NAMALWA (cell line): ENCODE measurements at places on chromosomes 3 and 15.
A peak's percentile ranks its signal among the peaks of the same experiment; 100 is the strongest.

DNA sequence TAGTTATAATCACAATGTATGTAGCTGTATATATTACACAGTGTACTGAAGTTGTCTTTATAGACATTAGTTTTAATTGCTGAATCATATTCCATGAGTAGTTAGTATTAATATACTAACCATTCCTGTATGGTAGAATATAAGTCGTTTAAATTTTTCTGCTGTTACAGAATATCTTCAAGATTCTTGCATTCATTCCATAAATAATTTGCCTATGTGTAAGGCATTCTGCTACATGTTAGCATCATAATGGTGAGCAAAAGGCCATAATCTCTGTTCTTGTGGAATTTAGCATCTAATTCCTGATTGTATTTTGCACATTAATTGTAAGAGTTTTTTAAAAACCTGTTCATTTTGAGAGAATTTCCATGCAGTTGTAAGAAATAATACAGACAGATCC lies 14.1 kb downstream of the GYG1 start:
- DNase-seq: no peak

- DNase-seq: peak; percentile 47
Observed at GRCh38 chr3:128784232-128784631, 58.2 kb downstream of the RAB7A start.

DNA sequence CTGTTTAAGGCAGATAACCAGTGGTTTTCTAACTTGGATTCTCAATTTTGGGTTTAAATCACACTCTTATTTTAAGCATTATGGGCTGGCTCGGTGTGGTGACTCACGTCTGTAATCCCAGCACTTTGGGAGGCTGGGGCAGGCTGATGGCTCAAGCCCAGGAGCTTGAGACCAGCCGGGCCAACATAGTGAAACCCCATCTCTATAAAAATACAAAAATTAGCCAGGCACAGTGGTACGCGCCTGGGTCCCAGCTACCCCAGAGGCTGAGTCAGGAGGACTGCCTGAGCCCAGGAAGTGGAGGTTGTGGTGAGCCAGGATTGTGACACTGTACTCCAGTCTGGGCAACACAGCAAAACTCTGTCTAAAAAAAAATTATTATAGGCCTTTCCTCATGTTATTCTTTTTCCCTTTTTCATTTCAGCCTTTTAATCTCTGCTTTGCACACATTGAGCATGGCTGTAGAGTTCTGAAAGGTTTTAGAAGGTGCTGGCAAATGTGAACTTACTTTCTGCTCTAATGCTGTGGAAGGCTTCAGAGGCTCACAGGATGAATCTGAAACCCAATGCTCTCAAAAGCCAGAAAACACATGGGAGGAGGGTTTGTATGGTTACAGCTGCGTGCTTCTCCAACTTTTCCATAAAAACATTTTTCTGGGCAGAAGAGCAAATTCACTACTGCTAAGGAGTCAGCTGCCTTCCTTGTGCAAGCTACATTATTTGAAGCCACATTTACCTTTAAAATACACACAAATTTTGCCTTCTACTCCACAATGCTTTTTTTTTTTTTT lies 32.5 kb downstream of the CHAC1 start:
- no peak for DNase-seq

- peak; percentile 62 for DNase-seq
Observed at GRCh38 chr3:150528354-150528797, 17.9 kb downstream of the SERP1 start.

DNA sequence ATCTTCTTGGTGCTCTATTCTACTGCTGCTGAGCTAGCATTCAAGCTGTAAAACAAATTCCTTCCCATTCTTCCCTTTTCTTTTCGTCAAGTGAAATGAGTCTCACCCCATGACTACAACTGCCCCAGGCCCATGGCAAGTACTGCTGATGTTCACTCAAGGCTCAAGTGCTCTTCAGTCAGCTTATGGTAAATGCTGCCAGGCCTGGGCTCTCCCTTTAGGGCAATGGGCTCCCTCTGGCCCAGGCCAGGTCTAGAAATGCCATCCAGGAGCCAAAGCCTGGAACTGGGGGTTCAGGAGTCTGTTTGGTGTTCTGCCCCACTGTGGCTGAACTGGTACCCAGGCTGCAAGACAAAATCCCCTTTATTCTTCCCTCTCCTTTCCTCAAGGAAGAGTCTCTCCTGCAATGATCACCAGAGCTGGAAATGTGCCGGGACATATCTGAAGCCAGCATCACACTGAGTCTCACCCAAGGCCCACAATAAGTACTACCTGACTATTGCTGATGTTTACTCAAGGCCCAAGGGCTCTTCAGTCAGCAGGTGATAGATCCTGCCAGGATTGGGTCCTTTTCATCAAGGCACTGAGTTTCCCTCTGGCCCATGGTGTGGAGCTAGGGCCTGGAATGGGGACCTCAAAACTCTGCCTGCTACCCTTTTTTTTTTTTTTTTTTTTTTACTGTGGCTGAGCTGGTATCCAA lies 205.0 kb upstream of the STAC start:
- DNase-seq: no peak

DNA sequence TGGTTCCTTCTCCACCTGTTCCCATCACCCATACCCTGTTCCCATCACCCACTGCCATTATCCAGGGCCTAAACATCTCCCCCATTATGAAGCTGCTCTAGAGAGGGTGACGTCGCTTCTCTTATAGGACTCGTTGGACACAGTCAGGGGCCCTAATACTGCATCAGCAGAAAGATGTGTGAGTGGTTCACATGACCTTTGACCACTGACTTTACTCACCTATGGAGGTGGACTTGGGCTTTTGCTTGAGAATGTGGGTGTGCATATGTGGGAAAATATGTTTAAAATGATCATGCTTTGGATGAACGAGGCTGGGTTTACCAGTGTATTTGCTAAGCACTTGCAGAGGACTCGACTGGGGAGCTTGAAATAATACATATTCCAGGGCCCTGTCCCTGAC lies 26.8 kb downstream of the RBP2 start:
- DNase-seq: no peak

GRCh38 chr3:134711284-134711683 lies 60.5 kb upstream of the KY start:
- no peak for DNase-seq

- no peak for DNase-seq
Observed at GRCh38 chr3:78887547-78888011, 880.2 kb downstream of the ROBO1 start.

- DNase-seq: no peak
Observed at GRCh38 chr3:41932464-41932863, 29.4 kb downstream of the ULK4 start.

DNA sequence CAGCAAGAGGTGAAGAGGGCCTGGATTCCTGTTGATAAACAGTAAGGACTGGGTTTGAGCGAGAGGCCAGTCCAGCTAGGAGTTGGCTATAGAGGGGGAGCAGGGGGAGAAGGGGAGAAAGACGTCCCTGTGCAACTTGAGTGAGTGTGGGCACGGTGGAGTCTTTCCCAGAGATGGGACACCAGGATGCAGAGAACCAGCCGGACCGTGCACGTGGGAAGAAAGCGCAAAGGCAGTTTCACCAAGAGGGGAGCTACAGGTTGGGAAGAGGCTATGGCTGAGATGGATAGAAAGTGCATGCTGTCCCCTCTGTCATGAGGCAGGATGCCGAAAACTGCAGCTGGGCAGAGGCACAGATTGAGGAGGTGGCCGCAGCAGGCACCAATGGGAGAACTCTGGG lies 96.0 kb upstream of the TLE3 start:
- no peak for DNase-seq

- DNase-seq: peak; percentile 62
Observed at GRCh38 chr15:63191895-63192618, 2.7 kb downstream of the RAB8B start.

DNA sequence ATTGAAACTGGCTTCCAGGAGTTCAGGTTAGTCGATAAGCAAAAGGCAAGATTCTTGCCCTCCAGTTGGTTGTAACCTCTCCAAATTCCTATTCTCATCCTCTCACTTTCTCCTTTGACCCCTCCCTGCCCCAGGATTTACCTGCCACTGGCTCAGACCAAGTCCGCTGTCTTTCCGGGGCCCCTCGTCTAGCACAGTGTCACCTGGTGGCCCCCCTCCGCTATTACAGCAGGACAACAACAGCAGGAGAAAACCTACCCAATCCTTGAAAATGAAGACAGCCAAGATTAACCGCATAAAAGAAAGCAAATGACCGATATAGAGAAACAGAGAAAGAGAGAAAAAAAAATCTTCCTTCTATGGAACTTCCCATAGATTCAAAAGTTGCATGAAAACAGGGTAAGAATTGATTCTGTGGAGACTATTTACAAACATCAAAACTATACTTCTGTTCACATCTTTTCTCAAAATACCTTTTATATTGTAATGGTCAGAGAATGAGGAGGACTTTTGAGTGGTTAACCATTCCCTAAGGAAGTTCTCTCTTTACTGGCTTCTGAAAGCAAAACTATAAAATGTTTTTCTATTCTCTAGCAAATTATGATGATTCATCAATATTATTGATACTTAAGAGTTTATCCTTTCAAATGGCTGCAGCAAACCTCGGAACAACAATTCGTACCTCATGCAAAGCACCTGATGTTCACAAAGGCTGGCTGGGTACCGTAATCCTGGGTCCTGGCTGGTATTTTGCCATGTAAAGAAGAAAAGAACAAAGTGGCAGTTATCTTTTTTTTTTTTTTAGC lies 10.0 kb upstream of the ST8SIA2 start:
- DNase-seq: peak; percentile 10

DNA sequence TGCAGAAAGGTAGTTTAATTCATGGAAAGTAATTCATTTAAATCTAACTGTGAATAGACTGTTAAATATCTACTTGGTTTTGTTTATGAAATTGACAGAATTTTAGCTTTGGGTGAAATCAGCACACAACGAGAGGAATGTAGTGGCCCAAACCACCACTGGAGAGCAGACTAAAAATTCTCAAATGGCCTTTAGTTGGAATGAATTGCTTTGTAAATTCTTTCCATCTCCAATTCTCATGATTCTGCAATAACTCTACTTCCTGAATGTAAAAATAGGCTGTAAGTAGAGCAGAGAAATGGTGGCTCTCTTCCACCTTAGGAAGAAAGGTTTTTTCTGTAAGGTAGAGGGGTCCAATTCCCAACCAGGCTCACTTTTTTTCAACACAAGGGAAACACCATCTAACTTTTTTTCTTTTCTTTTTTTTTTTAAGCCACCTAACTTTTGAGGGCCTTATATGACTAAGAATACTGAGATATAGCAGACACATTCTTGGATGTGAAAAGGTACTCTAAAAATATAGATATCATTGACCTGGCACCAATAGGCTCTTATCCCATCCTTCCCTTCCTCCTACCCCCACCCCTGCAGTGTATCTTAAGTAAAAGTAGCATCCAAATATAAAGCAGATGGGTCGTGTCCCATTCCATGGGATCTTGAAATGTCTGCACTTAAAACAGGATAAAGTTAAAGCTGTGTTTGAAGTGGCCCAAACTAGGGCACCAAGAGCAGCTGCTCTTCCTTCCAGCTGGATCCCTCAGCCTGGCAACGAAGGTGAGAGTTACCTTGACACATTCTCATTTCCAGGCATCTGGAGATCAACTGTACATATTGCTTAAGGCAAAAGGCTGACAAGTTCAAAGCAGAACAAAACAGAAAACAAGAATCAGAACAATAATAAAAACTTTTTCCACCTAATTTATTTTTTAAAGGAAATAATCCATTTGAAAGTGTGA lies 194.1 kb downstream of the TPRG1 start:
- no peak for DNase-seq

DNA sequence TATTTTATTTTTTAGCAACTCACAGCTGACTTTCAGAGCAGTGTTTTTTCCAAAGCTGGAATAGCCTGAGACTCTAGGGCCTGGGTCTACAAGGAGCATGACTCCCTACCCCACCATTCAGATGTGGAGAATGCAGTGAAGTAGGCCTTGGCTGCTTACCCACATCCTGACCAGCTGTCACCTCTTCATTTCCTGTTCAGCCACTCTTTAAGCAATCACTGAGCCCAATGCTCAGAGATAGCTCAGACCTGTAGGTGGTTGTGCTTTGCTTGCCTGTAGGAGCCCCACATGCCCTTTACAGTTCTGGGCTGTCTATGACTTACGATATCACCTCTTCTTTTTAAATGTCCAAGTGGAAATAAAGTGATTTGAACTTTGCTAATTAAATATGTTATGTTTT lies 148.1 kb downstream of the NEK11 start:
- peak; percentile 25 for DNase-seq

GRCh38 chr3:52404391-52404790 lies 40.5 kb downstream of the SEMA3G start:
- DNase-seq: no peak

DNA sequence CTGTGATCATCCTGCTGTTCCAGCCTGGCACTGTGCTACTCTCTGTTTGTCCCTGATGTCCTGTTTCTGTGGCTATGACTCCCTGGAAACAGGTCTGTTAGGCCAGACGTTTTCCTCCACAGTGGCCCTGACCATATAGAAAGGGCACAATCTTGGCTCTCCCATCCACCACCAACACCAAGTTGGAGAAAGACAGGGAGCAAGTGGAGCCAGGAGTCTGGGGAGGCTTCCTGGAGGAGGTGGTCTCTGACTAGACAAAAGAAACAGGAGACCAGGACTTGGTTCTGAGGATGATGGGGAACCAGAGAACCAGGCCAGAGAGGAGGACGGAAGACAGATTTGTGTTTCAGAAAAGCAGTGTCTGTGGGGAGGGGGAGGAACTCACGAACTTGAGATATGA lies 49.2 kb upstream of the SMAD6 start:
- DNase-seq: no peak

- no peak for DNase-seq
Observed at GRCh38 chr15:82648257-82649103, 1.3 kb upstream of the CPEB1 start.

DNA sequence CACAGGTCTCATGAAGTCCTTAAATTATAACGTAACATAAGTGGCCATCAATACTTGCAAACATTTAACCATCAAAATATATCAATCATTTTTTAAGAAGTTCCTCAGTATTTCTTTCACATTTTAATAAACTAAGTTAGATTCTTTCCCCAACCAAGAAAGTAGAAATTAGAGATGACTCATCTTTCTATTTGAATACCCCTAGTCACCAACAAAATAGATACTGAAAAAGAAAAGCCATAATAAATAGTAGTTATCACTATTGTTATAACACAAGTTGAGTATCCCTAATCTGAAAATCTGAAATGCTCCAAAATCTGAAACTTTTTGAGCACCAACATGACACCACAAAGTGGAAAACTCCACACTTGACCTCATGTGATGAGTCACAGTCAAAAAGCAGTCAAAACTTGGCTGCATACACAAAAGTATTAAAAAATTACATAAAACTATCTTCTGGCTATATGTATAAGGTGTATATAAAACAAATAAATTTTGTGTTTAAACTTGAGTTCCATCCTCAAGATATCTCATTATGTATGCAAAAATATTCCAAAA lies 3.7 kb downstream of the SHQ1 start:
- DNase-seq: no peak

GRCh38 chr3:154786724-154787123 lies 293.4 kb upstream of the MME start:
- no peak for DNase-seq

- DNase-seq: peak; percentile 82
Observed at GRCh38 chr3:101898752-101899169, 49.4 kb downstream of the NFKBIZ start.

GRCh38 chr15:31435912-31436628 lies 109.4 kb downstream of the KLF13 start:
- peak; percentile 23 for DNase-seq
